Thoracic aorta (tissue), 2 donors: ENCODE measurements at places on chromosomes 2 and 18. TPM values are rescaled to one million over a fixed set of nuclear protein-coding genes. Genes with fewer than 3 reads are reported as not detected.

DNA sequence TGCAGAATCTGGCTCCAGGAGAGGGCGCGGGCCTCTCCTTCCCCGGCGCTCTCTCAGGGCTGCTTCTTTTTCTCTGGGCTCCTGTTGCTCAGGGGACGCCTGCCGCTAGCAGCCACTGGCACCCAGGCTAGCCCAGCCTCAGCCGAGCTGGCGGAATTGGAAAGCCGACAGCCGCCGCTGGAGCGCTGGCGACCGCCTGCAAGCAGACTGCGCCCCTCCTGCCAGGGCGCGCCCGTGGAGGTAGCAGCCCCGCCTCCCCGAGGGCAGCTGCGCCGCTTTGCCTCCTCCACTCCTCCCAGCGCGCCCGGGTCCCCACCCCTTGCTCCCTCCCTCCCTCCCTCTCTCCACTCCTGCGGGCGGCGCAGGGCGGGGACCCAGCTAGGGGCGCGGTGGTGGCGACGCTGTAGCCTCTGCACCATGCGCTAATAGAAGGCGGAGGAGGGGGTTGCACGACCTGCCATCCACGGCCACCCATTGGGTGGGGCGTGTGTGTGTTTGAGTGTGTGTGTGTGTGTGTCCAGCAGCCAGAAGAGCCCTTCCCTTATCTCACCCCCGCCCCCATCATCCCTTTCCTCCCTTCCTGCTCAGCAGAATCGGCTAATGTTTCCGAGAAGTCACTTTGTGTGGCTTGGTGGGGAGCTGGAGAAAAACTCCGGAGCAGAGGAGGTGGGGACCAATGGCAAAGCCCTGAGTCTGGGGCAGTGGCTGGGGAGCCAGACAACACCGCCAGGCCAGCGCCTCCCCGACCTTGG lies at the start of gene SCN9A:
Gene SCN9A, minus strand, starts transcription at position 209 of the 752 bp plus-strand sequence. CDS start 64,188 bp downstream, outside the sequence.
- peak; percentile 2 for DNase-seq

Gene RNF125
- total RNA-seq: 4.6 TPM

- no peak for DNase-seq
Measured at GRCh38 chr2:182949572-182950189, 83.2 kb upstream of the FRZB start.

Gene SLC30A3
- total RNA-seq: 8.5 TPM

DNA sequence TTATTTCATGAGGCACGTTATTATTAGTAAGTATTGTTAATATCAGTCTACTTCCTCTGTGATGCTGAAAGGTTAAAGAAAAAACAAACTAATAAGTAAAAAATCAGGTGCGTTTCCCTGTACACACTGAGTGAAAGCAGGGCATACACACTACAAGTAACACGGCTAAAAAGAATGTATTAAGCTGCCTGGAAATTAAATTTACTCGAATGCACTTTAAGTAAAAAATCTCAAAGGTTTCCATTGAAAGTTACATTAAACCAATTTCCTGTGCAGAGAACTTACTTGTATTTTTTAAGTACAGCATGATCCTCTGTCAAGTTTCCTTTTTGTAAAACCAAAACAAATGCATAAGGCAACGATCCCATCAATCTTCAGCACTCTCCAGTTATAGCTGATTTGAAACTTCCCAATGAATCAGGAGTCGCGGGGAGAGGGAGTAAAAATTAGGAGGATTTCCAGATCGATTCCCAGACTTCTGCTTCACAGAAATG lies 633 bp downstream of the BCL2 start:
- DNase-seq: no peak

- no peak for DNase-seq
Measured at GRCh38 chr2:240551811-240552210, 6.0 kb downstream of the ANKMY1 start.

DNA sequence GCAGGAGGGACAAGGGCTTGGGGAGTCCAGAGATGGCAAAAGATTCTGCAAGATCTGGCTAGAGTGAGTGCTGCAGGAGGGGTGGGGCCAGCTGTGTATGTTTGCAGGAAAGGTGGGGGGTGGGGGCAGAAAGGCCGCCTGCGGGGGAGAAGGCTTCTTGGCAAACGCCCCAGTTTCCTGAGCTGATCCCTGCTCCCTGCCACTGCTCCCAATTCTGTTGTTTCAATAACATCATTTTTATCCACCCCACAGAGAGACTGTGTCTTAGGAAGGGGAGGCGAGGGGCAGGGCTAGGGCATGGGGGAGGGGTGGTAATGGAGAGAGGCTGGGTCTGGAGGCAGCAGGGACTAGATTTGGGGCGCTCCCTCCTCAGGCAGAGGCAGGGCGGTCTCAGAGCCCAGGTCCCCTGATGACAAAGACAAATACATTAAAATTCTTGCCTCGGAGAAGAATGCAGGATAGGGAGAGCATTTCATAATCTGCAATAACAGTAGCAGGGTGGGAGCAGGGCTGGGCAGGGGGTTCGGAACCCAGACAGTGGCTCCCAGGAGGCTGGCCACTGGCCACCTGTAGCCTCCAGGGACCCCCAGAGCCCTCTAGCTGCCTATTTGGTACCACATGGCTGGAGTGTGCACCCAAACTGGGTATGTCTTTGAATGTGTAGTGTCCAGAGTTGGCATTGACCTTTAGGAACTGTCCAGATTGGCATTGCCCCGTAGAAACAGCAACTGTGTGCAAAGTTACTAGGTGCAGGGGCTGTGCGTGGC lies 2.1 kb upstream of the WNT6 start:
- DNase-seq: no peak
